ENCODE measurements at places on chromosomes 7 and 10. TPM values are rescaled to one million over a fixed set of nuclear protein-coding genes. Genes with fewer than 3 reads are reported as not detected.

The FRMPD2 gene
- total RNA-seq = 0.09 TPM

The KIF20B gene
- 43.4 TPM for total RNA-seq

The CLCN1 gene
- not detected for total RNA-seq

The PSMC2 gene
- total RNA-seq = 108 TPM

The WNT2 gene
- total RNA-seq = not detected

The BEND7 gene
- 9.8 TPM for total RNA-seq

The NEUROG3 gene
- not detected for total RNA-seq

The CDHR1 gene
- total RNA-seq = 4.1 TPM

The NAMPT gene
- total RNA-seq = 124 TPM

The IDI2 gene
- total RNA-seq = not detected

The MYOZ1 gene
- 3.3 TPM for total RNA-seq

The ZPBP gene
- not detected for total RNA-seq

The AGMO gene
- 0.23 TPM for total RNA-seq

The CYP26C1 gene
- 0.35 TPM for total RNA-seq

The PITX3 gene
- not detected for total RNA-seq

Measured in endodermal cell (in vitro differentiated cells).